ENCODE measurements at places on chromosomes 6 and 20.

DNA sequence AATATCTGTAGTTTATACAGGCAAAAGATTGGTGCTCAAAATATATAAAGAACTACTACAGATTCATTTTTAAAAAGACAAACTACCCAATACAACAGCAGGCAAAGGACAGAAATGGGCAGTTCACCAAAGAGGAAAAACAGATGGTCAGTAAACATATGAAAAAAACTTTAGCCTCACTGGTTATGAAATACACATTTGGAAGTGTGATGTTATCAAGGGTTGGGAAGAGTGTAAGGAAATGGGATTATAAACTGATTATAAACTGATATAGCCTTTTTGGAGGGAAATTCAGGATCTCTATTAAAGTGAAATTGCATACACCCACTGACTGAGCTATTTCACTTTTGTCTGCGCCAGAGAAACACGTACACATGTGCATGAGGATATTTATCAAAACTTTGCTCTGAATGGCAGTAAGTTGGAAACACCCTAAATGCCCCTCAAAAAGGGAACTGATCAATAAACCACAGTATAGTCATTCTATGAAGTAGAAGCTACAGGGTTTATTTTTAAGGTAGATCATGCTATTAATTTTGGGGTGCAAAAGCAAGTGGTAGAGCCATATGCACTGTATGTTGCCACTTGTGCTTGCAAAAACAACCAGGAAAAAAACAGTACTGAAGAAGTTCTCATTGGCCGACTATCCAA, 32.2 kb upstream of the ARFGEF2 start:
- DNase-seq = no peak

DNA sequence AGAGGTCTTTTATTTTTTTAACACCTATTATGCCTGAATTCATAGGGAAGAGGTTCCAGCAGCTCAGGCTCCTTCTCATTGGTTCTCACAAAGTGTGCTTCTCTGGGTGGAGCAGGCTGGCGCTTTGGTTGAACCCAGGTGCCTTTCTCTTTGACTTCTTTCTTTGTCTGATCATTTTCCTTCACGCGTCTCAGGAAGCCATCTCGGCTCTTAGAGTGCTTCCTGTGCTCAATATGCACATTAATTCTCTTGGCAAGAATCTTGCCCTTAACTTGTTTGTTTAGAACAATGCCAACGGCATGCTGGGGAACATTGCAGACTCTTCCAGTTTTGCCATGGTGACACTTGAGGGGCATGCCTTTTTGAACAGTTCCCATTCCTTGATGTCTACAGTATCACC, 44.2 kb upstream of the RNF24 start:
- no peak for DNase-seq

- DNase-seq = no peak
Measured at GRCh38 chr20:34871966-34872621, 562 bp downstream of the GGT7 start.

GRCh38 chr6:13299918-13300317, 28.4 kb downstream of the TBC1D7 start:
- no peak for DNase-seq

GRCh38 chr6:142692942-142693341, 252.0 kb downstream of the HIVEP2 start:
- peak; percentile 15 for DNase-seq

DNA sequence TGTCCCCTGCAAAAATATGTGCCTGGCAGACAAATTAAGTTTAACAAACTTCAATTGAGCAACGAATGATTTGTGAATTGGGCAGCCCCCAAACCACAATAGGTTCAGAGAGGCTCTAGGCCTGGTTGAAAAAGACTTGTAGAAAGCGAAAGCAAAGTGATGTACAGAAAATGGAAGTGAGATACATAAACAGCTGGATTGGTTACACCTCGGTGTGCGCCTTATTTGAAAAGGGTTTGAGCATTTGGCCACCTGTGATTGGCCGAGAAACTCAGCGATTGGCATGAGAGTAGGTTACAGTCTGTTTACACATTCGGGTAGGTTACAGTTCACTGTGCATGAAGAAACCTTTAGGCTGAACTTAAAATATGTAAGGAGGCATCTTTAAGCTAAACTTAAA, 136.9 kb downstream of the CD83 start:
- no peak for DNase-seq

DNA sequence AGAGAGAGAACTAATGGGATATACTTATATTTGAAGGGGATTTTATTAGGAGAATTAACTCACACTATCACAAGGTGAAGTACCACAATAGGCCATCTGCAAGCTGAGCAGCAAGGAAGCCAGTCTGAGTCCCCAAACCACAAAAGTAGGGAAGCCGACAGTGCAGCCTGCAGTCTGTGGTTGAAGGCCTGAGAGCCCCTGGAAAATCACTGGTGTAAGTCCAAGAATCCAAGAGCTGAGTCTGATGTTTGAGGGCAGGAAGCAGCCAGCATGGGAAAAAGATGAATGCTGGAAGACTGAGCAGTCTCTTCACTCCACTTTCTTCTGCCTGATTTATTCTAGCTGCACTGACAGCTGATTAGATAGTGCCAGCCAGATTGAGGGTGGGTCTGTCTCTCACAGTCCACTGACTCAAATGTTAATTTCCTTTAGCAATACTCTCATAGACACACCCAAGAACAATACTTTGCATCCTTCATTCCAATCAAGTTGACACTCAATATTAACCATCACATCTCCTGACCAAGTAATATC, 823.9 kb downstream of the PHF3 start:
- no peak for DNase-seq

DNA sequence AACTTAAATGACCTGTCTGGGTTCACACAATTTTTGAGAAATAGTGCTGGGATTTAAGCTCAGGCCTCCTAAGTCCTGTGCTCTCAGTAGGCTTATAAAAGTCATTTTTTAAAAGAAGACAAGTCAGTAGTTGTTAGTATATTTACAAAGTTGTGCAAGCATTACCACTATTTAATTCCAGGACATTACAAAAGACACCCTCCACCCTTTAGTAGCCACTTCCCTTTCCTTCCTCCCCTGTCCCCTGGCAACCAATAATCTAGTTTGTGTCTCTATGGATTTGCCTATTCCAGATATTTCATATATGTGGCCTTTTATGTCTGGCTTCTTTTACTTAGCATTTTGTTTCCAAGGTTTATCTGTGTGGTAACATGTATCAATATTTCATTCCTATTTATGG, 37.6 kb downstream of the HMGN3 start:
- DNase-seq = no peak

DNA sequence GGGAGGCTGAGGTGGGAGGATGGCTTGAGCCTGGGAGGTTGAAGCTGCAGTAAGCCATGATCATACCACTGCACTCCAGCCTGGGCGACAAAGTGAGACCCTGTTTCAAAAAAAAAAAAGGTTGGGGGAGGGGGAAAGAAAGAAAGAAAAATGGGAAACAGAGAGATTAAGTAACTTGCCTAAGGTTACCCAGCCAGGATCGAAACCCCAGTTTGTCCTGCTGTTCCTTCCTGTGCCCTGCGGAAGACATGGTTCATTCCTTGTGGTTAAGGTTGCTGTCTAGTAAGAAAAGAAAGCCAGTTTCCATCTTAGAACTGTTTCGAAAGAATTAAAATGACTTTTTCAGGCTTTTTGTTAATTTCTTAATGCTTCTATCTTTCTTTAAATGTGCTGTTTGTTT, 29.8 kb downstream of the C6orf89 start:
- no peak for DNase-seq

GRCh38 chr6:6593867-6594468, 5.4 kb downstream of the LY86 start:
- DNase-seq = no peak

DNA sequence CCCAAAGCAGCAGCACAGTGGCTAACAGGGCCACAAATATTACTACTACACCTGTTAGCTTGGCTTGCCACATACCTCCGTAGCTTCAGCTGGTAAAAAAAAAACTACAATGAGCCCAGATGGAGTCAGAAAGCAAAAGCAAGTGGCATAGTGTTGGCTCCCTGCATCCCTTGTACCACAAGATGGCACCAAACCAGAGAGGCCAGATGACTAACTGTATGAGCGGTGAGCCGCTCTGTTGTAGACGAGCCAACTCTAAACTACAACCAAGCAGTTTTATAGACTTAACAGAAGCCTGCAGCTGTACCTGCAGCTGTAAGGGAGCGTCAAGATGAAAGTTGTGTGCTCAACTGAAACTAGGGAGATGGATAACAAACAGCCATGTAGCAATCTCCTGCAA, 84.5 kb upstream of the MCHR2 start:
- DNase-seq = no peak

DNA sequence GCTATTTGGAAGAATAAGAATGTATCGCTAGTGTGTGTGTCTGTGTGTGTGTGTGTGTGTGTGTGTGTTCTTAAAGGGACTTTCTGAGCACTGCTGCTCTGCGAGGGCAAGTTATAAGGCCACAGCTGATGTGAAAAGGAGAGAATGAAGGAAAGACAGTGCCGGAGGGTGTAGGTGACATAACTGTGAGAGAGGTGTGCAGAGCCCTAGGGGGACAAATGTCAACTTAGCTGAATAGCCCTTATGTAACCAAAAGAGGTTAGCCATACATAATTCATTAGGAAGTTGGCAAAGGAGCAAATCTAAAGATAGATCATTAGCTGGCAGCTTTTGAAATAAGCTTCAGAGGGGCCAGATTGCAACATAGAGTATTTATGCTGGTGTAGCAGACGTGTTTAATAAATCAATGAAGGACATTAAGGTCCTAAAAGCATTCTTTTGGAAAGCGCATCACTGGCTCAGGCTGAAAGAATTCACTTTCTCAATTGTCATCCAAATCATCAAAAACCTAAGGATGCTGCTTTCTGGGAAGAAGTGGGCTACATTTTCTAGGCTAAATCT, 81.0 kb downstream of the NDUFAF5 start:
- no peak for DNase-seq

- DNase-seq = peak; percentile 30
Measured at GRCh38 chr6:2738373-2738979, 12.2 kb downstream of the MYLK4 start.

DNA sequence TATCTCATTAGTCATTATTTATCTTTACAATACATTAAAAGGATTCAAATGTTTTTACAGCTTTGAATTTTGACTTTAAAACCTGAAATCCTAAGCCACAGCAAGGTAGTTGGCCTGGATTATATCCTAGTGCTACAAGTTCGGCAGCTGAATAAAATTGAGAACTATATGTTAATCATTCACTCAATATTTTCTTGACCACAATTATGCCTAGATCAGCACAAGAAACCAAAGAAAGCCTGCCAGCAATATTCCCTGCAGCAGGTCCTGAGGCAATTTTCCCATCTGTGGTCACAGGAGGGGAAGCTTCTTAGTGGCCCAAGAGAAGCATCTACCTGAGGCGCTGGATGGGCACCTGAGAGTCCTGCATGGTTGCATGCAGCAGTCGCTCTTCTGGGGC, 183.5 kb downstream of the GMDS start:
- DNase-seq = no peak

- DNase-seq = no peak
Measured at GRCh38 chr20:60941379-60941778, 310.7 kb upstream of the CDH4 start.

- DNase-seq = no peak
Measured at GRCh38 chr6:119132261-119132981, 54.0 kb upstream of the FAM184A start.

DNA sequence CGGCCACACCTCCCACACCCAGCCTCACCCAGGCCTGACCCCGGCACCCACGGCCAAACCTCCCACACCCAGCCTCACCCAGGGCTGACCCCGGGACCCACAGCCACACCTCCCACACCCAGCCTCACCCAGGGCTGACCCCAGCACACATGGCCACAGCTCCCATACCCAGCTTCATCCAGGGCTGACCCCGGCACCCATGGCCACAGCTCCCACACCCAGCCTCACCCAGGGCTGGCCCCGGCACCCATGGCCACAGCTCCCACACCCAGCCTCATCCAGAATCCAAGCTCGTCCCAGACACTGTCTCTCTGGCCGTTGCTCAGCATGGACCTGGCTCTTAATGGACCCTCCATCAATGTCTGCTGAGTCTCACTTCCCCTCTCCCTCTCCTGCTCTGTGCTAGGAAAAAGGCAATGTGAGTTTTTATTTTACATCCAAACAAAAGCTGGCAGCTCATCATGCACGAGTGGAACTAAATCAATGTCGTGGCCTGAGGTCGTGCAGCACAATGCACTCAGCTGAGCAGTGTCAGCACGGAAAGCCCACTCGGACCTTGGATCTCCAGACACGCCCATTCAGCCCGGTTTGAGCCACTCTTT, 36.1 kb downstream of the NINL start:
- no peak for DNase-seq

GRCh38 chr6:3333263-3333662, 74.5 kb downstream of the PSMG4 start:
- DNase-seq = no peak

All from stimulated activated CD8-positive, alpha-beta memory T cell treated with anti-CD3 and anti-CD28 coated beads, Interleukin-4, amount 100 ng/mL, for 4 hours (primary cell).